Activated CD8-positive, alpha-beta memory T cell treated with anti-CD3 and anti-CD28 coated beads for 1 hour (primary cell): ENCODE measurements at places on chromosomes 11 and 22.

DNA sequence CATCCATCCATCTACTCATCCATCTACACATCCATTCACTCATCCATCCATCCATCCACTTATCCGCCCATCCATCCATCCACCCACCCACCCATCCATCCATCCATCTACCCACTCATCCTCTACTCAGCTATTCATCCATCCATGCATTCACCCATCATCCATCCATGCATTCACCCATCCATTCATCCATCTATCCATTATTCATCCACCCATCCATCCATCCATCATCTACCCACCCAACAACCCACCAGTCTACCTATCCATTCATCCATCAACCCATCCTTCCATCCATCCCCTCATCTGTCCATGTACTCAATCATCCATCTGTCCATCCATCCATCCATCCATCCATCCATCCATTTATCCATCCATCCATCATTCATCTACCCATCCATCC, 972.7 kb downstream of the BRD1 start:
- no peak for DNase-seq

GRCh38 chr11:117973503-117973860, 12.7 kb upstream of the IL10RA start:
- DNase-seq: no peak

- DNase-seq: no peak
Observed at GRCh38 chr11:65501472-65502273, 2.8 kb downstream of the MALAT1 start.

GRCh38 chr11:131441051-131441810, 70.8 kb downstream of the NTM start:
- DNase-seq: no peak

DNA sequence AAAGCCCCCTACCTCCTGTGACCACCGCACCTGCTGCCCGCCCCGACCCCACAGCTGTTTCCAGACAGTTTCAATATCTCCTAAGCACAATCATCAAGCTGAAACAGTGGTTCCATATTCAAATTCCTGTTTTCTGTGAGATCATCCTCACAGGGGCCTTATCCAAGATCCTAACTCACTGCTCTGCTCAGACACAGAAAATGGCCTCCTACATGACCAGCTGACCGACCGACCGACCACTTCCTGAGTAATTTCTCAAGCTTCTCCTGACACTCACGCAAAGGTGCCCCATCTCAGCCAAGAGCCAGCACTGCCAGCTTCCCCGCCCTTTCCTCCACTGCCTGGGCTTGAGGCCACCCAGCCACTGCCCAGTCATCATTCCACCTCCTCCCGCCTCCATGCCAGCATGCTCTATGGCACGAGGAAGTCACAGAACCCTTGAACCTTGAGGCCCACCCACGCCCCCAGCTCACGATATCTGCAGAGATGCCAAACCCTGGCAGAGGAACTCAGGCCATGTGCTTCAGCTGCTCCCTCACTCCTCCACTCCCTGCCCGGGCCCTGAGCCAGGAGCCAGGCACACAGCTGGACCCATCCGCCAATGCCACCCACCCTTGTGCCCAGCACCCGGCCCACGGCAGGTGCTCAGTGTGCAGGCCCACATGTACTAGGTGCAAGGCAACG, 14.0 kb downstream of the KIAA0930 start:
- no peak for DNase-seq
